ENCODE measurements at places on chromosomes 4 and X.

GRCh38 chrX:46382595-46382994, 162.6 kb downstream of the ZNF674 start:
- DNase-seq: no peak

- no peak for DNase-seq
Observed at GRCh38 chrX:30831082-30831481, 58.0 kb downstream of the TAB3 start.

- DNase-seq: no peak
Observed at GRCh38 chr4:19051831-19052230, 1030.3 kb upstream of the LCORL start.

DNA sequence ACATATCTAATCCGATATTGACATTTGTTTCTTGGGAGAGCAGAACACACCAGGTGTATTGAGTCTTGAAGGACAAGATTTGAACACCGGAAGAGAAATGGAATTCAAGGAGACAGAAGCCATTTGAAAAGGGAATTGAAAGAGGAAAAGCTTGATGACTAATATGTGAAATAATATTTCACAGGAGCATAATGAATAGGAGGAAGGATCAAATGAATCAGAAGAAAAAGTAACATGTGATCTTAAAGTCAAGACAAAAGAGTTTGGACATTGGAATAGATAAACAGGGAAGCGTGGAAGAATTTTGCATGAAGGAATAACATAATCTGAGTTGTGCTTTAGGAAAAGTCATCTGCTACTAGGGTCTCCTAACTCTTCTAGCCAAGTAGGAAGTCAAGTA, 145.5 kb upstream of the PDHA2 start:
- DNase-seq: peak; percentile 44

DNA sequence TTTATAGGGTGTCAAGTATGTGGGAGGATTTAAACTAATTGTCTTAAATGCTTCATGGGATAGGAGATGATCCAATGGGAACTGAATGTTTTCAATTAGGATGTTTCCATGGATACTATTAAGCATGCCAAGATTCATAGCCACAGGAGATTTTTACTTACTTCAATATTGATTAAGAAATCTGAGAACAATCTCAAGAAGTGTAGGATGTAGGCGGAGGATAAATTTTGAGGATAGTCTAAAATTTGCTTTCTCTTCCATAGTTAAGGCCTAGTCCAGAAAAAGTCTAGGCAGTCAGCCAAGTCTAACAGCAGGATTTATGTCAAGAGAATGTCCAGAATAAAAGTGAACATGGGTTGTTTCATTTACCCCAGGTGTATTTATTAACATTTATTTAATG, 32.8 kb downstream of the REPS2 start:
- DNase-seq: no peak

- no peak for DNase-seq
Observed at GRCh38 chr4:76061982-76062381, 12.5 kb upstream of the ART3 start.

DNA sequence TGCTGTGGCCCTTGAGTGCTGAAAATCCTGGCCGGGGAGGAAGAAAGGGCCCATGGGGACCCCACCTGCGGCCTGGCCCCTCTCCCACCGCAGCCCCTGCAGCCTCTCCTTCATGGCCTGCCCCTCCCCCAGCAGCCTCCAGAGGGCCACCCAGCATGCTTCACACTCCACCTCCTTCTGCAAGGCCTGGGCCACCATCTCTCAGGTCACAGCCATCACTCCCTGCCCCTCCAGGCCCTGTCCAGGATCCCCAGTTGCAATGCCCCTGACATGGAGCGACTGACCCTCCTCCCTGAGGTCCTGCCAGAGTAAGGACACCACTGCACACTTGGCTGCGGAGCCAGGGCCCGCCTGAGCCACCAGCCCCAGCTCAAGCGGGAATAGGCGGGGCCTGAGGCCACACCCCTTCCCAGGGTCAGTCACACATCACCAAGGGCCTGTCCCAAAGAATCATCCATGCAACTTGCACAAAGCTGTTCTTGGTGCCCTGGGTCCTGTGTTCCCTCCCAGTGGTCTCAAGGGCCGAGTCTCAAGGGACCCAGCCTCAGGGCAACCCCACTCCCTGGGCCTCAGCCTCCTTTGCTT, 32.9 kb downstream of the CCNQ start:
- no peak for DNase-seq

GRCh38 chr4:60962286-60962685, 237.8 kb upstream of the ADGRL3 start:
- DNase-seq: no peak

DNA sequence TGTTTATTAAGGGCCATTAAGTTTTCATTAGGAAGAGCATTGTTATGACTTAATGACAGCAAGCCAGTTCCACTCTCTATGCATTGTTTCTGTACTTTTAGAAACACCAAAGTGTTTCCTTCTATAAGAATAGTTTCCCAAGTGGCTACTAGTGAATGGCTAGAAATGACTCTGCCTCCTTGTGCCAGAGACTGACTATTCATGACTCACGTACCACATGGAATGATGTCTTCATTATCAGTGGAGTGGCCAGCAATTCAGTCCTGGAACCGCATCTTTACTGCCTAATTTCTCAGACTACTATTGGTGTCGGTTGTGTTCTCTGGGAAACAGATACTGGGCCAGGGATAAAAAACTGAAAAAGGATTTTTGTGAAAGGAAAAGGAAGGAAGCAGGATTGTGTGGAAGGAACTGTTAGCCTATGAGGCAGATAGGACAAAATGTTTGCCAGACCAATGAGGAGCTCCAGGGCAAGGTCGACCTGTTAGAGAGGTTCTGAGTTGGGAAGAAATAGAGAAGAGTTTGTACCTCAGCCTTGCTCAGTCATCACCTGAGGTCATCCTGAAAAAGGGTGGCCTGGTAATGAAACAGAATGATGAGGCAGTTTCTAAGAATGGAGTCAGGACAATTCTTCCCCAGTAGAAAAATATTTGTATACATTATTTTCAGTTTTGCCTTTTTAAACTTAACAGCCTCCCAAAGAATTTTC, 218.6 kb downstream of the SPCS3 start:
- DNase-seq: peak; percentile 86

GRCh38 chr4:183153190-183153916, 54.3 kb downstream of the WWC2 start:
- no peak for DNase-seq

Data from fibroblast of pulmonary artery (primary cell).